ENCODE measurements at places on chromosomes 4 and X.

GRCh38 chrX:42797651-42798269 lies 19.8 kb upstream of the PPP1R2C start:
- no peak for DNase-seq

- no peak for DNase-seq
Measured at GRCh38 chr4:87746001-87746400, 53.4 kb upstream of the IBSP start.

GRCh38 chrX:39337451-39337850 lies 536.2 kb downstream of the MID1IP1 start:
- no peak for DNase-seq

DNA sequence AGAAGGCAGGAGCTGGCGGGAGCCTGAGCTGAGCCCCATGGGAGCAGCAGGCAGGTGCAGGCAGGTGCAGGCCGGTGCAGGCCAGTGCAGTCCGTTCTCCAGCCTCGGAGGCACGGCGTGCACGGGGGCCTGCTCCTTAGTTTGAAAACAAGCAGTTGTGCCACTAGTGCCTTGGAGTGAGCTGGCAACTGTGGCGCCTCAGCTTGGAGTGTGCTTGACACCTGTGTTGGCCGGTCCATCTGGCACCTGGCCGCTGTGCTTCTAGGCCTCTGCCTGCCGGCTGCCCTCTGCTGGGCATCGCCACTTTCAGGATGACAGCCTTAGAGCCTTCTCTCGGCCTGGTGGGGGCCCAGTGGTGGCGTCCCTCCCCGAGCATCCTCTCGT lies 47.9 kb downstream of the RGS12 start:
- no peak for DNase-seq

GRCh38 chrX:117973110-117973807 lies 143.4 kb downstream of the KLHL13 start:
- DNase-seq: no peak

GRCh38 chr4:171601091-171601490 lies 212.1 kb upstream of the GALNTL6 start:
- no peak for DNase-seq

- no peak for DNase-seq
Measured at GRCh38 chr4:106315476-106315967, 487 bp downstream of the TBCK start.

- no peak for DNase-seq
Measured at GRCh38 chrX:121869876-121870477, 822.6 kb downstream of the GLUD2 start.

DNA sequence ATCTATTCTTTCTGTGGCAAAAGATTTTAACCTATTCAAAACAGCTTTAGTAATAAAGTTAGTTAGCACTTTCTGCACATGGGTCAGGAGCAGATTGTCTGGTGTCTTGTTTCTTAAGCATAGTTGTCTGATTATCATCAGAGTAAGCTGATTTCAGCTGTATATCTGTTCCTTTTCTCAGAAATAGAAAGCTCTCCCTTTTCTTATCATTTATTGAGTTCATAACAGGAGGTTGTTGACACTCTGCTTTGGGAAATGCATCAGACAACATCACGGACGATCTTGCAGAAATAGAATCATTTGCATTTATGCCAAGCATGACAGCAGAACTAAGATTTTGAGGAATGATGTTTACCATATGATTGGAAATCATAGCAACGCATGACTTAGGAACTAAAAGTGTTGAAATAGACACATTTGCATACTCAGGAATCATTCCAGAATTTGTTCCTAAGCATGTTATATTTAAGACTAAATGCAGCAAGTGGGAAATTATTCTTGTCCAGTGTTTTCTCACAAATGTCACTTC lies 66.7 kb downstream of the RBMX2 start:
- no peak for DNase-seq

GRCh38 chr4:181289198-181289597 lies 954.0 kb upstream of the TENM3 start:
- DNase-seq: no peak

GRCh38 chr4:126446917-126447316 lies 1132.2 kb downstream of the FAT4 start:
- no peak for DNase-seq

GRCh38 chr4:53991821-53992220 lies 72.6 kb downstream of the CHIC2 start:
- no peak for DNase-seq

All from activated CD4-positive, alpha-beta T cell treated with anti-CD3 and anti-CD28 coated beads, Interleukin-2, amount 50 U/mL, for 24 hours (primary cell).